Heart right ventricle (tissue), 16 donors: ENCODE measurements at places on chromosomes 1 and 21. TPM values are rescaled to one million over a fixed set of nuclear protein-coding genes. Genes with fewer than 3 reads are reported as not detected.

The OPTC gene
- polyA plus RNA-seq, result not detected

The TEX38 gene
- not detected for polyA plus RNA-seq

The CDA gene
- polyA plus RNA-seq, result 5.1 TPM

The INAVA gene
- polyA plus RNA-seq, result 0.01 TPM

The CRYBG2 gene
- not detected for polyA plus RNA-seq

The OR2L13 gene
- polyA plus RNA-seq, result not detected

The ARMH1 gene
- 2.5 TPM for polyA plus RNA-seq

The RIMKLA gene
- polyA plus RNA-seq, result 0.80 TPM

GRCh38 chr1:109399326-109399957, 1.7 kb upstream of the SORT1 start:
- peak; percentile 48 for DNase-seq

DNA sequence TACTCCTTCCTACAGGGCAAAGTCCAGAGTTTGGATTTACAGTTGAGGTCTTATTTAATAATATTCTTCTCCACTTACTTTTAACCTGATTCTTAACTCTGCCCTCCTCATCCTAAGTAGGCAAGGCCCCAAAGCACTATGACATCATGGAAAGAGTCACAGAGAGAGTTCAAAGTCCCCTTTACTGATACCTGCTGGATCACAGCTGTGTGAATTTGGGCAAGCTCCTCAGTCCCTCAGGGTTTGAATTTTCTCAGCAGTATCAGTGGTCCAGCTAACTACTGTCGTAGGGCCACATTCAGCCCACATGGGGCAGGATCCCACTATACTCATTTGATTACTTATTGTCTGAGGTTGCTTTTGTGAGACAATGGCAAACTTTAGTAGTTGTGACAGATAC, 16.0 kb downstream of the TYW3 start:
- no peak for DNase-seq

DNA sequence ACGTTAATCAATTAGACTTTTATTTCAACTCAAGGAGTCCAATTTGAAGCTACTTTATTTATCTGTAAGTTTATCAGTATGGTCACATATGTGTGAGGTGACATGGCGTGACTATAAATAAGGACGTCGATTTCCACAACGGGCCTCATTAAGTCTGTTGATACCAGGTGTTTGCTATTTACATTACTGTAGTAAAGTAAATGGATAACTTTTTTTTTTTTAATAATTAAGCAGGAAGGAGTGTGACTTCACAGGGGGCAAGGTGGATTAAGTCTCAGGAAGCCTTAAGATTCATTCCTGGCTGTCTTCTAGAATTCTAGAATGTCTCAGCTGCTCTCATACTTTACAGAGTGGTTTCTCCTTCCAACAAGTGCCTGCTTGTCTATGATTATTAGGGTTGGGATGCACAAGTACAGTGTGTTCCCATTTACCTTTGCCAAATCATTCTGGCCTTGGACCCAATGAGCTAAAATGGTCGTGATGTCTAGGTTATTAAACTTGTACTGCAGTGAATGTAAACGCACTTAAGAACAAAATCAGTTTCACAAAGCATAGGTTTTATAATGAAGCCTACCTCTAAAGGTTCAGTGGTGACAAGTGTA, 15.5 kb downstream of the MAP3K7CL start:
- DNase-seq, result no peak

DNA sequence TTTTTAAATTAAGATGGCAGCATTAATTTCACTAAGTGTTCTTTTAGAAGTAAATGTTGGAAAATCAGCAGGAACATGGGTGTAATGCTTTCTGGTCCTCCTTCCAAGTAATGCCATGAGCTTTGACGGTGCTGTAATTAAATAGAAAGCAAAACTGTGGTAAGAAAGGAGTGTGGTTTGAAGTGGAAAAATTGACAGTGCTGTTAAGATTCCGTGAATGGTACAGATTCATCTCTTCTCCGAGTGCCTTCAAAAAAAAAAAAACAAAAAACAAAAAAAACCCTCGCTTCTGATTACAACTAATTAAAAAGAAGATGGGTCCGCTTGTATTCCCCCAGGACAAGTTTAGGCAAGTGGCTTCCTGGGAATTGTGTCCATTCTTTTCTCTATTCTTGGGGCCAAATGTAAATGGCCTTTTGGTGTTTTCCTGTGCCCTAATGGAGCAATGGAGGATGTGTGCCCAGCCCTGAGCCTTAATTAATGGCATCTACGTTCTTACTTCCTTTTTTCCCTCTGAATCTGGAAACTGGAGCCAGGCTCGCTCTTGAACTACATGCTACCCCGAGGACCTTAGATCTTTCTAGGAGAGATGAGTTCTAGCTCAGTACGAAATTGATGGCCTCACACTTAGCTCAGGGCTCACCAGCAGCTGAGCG, 5.1 kb downstream of the LMO4 start:
- no peak for DNase-seq

GRCh38 chr1:117094841-117095604, 26.5 kb downstream of the TRIM45 start:
- DNase-seq, result no peak

- DNase-seq, result no peak
Observed at GRCh38 chr21:26795866-26796329, 49.3 kb downstream of the ADAMTS1 start.

DNA sequence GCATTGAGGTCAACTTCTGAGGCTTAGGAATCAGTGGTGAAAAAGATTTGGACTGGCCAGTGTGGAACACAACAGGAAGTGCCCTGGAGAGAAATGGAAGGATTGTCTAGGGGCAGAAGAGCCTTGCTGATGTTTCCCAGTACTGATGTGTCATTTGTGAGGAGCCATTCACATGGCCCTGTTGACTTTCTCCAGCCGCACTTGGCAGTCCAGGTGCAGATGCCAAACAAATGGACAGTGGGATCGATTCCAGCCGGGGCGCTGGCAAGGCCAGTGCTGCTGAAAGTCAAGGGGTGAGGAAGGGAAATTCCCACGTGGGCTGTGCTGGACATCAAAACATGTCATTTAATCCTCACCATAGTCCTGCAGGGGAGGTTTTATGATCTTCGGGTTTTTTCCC, 4.9 kb upstream of the TRIM63 start:
- peak; percentile 58 for DNase-seq

GRCh38 chr1:160340866-160341265, 2.2 kb downstream of the COPA start:
- DNase-seq, result no peak

- DNase-seq, result no peak
Observed at GRCh38 chr1:13766592-13767564, 66.9 kb downstream of the PRDM2 start.

- DNase-seq, result no peak
Observed at GRCh38 chr1:59128239-59128736, 168.6 kb upstream of the FGGY start.

DNA sequence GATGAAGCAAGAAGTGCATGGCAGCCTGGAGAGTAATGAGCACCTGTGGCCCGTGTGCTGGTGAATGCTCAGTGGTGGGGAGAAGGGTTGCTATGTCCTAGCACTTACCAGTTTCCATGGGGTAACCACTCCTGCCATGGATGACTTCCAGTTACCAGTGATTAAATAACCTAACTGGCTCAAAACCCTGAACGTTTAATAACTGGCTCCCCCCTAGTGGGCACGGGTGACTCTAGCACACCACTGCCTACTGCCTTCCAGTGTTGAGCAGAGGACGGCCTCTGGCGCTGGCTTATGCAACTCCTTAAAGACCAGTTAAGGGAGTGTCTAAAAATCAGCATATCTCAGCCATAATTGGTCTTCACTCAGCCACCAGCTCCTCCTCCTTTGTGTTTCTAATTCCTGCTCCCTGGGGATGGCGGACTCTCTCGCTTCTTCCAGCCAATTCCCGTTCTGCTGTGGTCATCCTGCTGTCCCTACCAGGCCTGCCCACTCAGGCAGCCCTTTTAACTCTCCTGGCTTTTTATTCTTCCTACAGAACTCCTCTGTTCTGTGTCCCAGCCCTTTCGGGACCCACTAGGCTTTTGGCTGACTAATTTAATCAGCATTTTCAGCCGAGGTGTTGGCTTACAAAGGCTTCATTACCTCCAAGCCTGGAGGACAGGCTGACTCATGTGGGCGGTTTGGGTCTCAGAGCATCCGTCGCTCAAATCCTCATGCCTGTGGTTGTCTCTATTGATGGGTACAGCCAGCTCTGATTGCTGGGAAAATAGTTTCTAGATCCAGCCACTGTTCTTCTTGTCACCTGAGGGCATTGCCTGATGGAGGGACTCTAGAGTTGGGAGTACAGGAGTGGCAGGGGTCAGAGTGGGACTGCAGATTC, 332.4 kb downstream of the CAMTA1 start:
- DNase-seq, result no peak

DNA sequence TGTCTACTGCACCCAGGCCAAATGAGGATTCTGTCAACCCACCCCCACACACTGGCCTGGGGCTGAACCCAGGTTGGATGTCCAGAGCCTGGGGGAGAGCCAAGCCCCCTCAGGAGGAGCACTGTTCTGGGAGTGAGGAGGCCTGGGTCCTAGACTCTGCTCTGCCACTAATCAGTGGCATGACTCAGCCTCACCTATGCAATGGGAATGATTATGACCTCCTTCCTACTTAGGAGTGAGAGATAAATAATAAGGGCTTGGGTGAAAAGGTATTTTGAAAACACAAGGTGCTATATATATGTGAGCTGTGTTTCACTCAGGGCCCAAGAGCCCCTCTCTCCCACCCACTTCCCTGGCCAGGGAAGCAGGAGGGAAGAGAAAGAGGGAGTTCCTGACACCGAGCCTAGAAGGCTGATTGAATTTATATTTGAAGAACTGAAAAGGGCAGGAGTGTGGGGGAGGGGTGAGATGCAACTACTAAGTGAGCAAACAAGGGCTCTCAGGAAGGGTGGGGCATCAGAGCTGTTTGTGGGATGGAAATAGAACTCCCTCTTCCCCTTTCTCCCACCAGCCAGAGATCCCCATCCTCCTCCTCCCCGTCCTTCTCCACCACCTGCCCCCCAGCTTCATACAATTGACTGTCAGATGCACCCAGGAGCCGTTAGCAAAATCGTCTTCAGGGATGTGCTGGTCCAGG, 8.2 kb downstream of the IGSF9 start:
- no peak for DNase-seq

DNA sequence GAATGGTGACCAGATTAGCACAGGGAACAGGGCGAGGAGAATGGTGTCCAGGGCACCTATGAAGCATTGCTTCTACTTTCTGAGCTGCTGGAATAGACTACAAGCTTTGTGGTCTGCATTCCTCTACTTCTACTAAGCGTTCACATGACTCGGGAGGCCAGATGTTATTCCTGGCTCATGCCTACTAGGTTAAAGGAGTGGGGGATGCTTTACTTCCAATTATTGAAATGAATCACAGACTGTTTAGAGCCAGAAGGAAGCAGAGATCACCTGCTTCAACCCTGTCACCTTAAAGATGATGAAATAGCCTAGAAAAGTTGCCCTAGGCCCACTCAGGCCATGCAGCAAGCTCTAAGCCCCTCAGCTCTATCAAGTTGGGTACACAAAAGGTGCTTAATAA, 633.5 kb downstream of the KIF26B start:
- no peak for DNase-seq

DNA sequence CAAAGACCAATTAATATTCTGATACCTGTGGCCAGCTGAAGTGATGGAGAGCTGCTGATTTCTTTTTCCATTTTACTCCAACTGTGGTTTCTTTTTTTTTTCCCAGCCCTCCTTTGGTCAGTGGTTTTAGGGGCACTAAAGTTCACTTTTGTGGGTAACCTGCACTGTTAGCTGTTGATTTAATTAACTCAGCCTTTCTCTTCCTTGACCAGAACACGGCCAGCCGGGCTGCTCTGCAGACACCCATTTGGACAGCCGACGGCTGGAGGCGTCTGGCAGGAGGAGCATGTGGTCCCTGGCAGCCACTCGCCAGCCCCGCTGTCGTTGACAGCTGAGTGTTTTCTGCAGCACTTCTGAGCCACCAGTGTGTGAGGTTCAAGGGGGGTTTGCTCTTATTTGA, 136.2 kb upstream of the RUNX3 start:
- DNase-seq, result no peak

- DNase-seq, result no peak
Observed at GRCh38 chr1:201230676-201231075, 40.1 kb downstream of the IGFN1 start.

DNA sequence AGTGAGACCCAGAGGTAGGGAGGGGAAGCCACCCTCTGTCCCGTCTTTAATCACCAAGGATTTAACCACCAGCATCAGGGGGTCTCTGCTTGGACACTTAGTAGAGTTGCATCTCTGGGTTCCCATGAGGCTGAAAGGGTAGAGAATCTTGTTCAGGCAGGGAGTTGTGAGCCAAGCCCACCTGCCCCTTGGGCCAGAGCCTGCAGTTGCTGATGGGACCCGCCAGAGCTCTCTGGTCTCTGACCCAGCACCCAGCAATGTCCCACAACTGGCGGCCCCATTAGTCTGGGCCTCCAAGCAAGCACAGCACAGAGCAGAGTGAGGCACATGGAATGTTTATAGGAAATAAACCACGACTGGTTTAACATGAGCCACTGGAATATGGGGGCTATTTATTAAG, 166.3 kb downstream of the TRIM33 start:
- DNase-seq, result no peak

DNA sequence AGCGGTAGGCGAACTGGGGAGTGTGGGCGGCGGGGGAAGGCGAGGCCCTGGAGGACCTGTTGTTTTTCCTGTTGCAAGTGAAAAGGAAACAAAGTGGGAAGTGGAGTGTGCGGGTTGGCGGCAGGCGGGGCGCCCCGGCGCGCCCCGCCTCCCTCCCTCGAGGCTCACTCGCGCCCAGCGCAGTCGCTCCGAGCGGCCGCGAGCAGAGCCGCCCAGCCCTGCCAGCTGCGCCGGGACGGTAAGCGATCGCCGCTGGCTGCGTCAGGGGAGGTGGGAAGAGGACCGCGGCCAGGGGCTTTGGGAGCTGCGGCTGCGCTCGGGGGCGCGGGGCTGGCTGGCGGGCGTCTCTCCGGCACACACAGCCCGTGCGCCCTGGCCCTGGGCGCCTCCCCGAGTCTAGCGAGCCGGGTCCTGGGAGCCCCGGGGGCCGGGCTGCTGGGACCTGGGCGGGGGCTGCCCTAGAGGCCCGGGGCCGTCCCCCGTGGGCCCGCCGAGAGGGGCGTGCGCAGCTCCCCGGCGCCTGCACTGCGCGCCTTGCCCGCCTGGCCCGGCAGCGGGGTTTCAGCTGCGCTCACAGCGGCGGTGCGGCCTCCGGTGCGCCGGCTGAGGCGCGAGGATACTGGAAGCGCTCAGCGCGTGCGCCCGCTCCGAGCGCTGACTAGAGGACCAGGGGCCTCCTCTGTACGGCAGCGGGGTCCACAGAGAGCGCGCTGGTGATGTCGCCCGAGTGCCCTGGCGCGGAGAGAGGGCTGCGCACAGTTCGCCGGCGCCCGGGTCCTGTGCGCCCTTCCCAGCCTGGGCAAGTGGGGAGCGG, at the start of gene PIK3CD:
TSS of gene PIK3CD (plus strand) at position 167 of the 814 bp plus-strand sequence. CDS start 58,725 bp downstream, outside the sequence.
- peak; percentile 32 for DNase-seq

- DNase-seq, result peak; percentile 73
Observed at GRCh38 chr1:211613108-211613947, 34.4 kb upstream of the SLC30A1 start.

- no peak for DNase-seq
Observed at GRCh38 chr21:43825936-43826622, 36.7 kb downstream of the RRP1 start.
